T-cell (primary cell): ENCODE measurements at places on chromosomes 4 and X. TPM values are rescaled to one million over a fixed set of nuclear protein-coding genes. Genes with fewer than 3 reads are reported as not detected.

Gene NDNF
- 0.47 TPM for total RNA-seq

- DNase-seq, result no peak
These were observed 70.8 kb upstream of the EPGN start for GRCh38 chr4:74237425-74237966.

- DNase-seq, result no peak
These were observed 177.3 kb downstream of the PABPC4L start for GRCh38 chr4:134024251-134024650.

- DNase-seq, result no peak
These were observed 12.5 kb downstream of the SORCS2 start for GRCh38 chr4:7204656-7205387.

GRCh38 chrX:40307871-40308270, 210.1 kb upstream of the BCOR start:
- DNase-seq, result no peak

Gene ZNF711
- 5.3 TPM for total RNA-seq

- DNase-seq, result no peak
These were observed 109.0 kb upstream of the AADAT start for GRCh38 chr4:170198747-170199146.

Gene SLC10A4
- total RNA-seq, result not detected

DNA sequence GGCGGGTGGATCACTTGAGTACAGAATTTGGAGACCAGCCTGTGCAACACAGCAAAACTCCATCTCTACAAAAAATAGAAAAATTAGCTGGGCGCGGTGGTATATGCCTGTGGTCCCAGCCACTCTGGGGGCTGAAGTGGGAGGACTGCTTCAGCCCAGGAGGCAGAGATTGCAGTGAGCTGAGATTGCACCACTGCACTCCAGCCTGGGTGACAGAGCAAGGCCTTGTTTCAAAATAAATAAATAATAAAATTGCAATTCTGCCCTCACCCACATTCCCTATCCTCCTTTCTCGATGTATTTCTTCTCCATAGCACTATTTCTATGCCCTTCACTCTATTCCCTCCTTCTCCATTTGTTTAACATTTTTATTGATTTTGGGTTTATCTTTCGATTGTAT, 8.7 kb upstream of the SLAIN2 start:
- no peak for DNase-seq

Gene IGFBP7
- total RNA-seq, result 2.1 TPM

DNA sequence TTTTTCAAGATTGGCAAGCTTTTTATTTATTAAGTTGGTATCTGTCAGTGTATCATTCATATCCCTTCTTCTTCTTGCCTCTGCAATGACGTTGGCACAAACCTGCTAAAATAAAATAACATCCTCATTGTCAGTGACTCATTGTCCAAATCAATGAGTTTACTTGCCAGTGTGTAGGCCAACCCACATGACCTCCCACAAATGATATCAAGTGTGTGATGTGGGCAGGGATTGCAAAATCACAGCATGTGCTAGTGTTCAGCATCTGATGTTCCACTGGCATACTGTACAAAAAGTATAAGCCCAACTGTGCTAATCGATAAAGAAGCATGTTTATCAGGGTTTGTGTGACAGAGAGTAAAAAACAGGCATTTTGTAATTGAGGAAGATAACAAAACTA, 25.5 kb downstream of the GPAT3 start:
- no peak for DNase-seq

Gene SPANXC
- not detected for total RNA-seq

- no peak for DNase-seq
These were observed 40.2 kb downstream of the SH3KBP1 start for GRCh38 chrX:19846995-19847790.

Gene PTCHD1
- total RNA-seq, result 0.03 TPM

DNA sequence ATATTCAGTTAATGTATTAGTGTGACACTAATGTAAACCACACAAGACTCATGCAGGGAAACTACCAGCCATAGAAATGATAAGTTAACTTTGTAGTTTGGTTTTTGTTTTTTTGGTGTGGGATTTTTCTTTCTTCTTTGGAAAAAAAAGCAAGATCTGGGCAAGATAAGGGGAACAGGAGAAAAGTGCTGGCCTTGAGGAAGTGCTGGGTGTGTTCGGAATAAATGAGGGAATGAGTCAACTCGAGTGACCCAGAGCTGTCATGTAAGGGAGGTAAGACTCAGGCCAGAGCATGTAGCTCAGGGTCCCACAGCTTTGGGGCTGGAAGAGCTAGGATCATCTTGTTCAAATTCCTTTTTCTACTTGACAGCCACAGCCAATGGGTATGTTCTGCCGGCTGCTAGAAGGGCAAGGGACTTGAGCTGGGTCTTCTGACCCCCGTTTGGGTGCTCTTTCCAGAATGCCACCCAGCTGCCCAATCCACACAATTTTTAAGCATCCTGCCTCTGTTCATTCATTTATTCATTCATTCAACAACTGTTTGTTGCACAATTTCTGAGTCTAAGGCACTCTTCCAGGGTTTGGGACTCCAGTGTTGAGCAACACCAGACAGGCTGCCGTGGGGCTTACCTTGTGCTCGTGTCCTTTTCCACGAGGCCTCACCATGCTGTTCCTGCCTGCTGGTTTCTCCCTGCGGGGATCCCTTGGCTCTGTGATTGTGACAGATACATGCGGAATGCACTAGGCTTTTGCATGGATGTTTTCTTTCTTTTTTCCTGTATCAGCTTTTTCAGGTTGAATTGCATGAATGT, 54.5 kb downstream of the CLDN34 start:
- no peak for DNase-seq

Gene ADH4
- not detected for total RNA-seq

Gene SLC34A2
- not detected for total RNA-seq

GRCh38 chr4:9735515-9735914, 45.9 kb upstream of the DRD5 start:
- DNase-seq, result no peak

Gene DCAF4L1
- total RNA-seq, result 0.30 TPM

Gene ADGRL3
- not detected for total RNA-seq

Gene UGT2B10
- not detected for total RNA-seq

- no peak for DNase-seq
These were observed 35.5 kb downstream of the DLG3 start for GRCh38 chrX:70479922-70480659.

DNA sequence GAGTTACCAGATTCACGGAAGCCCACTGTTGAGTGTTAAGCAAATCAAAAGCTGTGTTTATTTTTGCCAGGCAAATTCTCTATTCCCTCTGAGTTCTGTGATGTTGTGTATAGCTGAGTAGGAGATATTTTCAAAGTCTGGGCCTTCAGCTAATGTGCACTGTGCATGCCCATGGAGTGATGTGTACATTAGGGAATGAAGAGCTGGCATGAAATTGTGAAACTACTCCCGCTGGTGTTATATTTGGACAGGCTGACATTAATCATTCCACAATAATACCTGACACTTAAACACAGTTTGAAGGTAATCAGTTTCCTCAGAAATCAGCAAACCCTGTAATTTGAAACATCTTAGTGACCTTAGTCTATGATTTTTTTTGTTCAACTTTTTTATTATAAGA, 88.1 kb upstream of the MBNL3 start:
- DNase-seq, result no peak

DNA sequence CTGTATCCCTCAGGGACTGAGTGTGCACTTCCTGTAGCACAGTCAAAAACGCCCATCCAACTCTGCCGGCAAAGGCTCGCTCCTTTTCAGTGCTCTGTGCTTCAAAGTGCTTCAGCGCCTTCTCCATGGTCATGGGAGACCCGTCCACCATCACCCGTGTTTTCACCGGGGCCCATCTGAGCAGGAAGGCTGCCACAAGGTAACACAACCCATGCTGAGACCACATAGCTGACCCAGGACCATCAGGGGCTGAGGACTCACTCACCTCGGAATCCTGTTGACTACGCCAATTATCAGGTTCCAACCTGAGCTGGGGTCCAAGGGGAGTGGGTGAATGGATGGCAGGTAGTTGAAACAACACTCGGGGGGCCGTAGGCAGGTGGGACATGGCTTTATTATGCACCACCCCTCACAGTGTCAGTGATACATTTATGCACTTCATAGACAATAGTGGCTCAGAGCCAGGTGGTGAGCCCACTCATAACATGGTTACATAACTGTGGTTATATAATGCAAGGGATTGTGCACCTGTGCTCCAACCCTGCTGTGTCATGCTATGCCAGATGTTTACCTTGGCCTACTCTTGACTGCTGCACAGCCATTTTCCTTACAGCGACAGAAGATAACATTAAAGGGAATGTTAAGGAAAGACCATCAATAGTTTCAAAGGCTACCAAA, 227.8 kb downstream of the ADGRL3 start:
- DNase-seq, result no peak

Gene STOX2
- not detected for total RNA-seq

DNA sequence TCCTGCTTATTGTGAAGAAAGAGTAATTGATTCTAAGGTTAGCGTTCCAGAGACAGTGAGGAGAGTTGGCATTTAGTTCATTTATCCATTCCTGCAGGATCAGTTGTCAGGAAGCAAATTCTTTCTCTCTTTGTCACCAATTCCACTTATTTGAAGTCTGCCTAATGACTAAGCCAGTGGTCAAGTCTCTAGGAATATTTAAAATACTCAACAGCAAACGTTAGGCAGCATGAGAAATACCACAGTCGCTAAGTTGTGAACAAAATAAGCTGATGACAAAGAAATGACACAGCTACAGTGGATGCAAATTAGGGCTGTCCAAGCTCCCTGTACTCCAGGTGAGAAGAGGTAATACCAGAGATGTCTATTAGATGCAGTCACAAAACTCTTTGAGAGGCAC, 6.6 kb upstream of the MAGEB17 start:
- DNase-seq, result no peak

Gene CHRDL1
- not detected for total RNA-seq

GRCh38 chr4:89307446-89308160, at the start of gene GPRIN3:
Gene GPRIN3, minus strand, starts transcription at chr4:89307800. Its CDS starts 57,690 bp downstream, at chr4:89250110.
- DNase-seq, result peak; percentile 59

- no peak for DNase-seq
These were observed 19.5 kb upstream of the SUPT20HL2 start for GRCh38 chrX:24333371-24333770.

DNA sequence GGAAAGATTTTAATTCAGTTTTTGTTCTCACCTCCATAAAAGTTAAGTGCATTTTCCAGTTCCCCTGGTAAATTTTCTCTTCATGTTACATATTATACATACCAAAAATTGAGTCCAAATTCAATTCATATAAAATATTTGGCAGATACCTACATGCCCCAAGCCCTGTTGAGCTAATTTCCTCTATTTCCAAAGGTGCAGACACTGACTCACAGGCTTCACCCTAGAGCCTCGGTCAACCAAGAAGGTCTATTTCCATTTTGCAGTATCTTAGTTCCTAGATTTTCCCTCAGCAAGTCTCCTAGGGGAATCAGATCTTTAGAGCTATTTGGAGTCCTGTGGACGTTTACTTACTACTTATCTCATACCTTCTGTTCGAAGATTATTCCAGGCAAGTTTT, 174.4 kb downstream of the TSPAN5 start:
- no peak for DNase-seq

Gene CXorf49
- total RNA-seq, result not detected

DNA sequence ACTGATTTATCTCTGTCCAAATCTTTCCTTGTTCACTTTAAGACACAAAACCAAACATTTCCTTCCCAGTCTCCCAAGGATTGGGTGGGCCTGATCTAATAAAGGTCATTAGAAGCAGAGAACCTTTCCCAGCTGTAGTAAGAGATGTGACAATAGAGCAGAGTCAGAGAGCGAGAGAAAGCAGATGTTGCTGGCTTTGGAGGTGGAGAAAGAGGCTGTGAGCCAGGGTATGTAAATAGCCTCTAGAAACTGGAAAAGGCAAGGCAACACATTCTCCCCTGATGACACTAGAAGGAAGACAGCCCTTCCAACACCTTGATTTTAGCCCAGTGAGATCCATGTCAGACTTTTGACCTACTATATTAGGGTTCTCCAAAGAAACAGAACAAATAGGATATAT, 337.5 kb upstream of the CASK start:
- no peak for DNase-seq

Gene DUSP9
- total RNA-seq, result not detected

- DNase-seq, result no peak
These were observed at the start of gene JCHAIN for GRCh38 chr4:70666369-70666768. Gene JCHAIN, minus strand, starts transcription at chr4:70666508. Its CDS starts 18 bp downstream, at chr4:70666490.

Gene SERPINA7
- total RNA-seq, result not detected

Gene IL2RG
- 380 TPM for total RNA-seq

- DNase-seq, result no peak
These were observed 196.4 kb downstream of the DMD start for GRCh38 chrX:33014949-33015348.

DNA sequence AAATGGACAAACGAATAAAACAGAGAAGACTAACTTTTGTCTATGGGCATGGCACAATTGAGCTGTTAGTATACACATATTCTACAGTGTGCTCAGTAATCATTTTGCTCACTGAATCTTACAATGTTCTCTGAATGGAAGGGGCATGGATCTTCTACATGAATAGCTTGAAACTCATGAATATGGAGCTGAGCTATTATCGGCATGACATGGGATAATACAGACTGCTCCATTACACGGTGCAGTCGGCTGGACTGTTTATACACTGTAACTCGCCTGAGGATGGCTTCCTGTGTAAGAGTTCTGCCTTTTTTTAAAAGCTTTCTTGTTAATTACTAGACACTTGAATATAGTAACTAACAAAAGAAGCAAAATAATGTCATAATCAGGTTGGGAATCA, 368.5 kb upstream of the MAD2L1 start:
- DNase-seq, result no peak

Gene DKK2
- total RNA-seq, result not detected

- no peak for DNase-seq
These were observed 996.9 kb upstream of the GRIA3 start for GRCh38 chrX:122187069-122187713.

GRCh38 chr4:180532691-180533090, 1710.5 kb upstream of the TENM3 start:
- DNase-seq, result no peak

Gene MAGEC3
- total RNA-seq, result not detected

- no peak for DNase-seq
These were observed 1180.8 kb upstream of the PABPC4L start for GRCh38 chr4:135382280-135382959.

- no peak for DNase-seq
These were observed 439.4 kb downstream of the SPRY1 start for GRCh38 chr4:123835831-123836590.

DNA sequence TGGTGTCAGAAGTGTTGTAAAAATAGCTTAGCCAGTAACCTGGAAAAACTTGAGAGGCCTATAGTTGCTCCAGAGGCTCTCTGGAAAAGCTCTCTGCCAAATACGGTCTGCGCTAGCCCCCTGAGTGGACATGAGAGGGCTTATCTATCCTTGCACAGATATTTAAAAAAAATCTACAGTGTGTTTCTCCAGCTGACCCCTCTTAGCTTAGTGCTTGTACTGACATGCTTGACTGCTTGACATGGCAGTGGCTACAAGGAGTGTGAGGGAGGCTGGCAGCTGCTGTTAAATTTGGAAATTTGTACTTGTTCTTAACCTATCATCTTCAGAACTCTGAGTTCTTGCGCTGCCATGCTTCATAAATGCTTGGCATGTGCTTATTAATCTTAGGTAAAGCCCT, 229.2 kb downstream of the RBMX2 start:
- DNase-seq, result no peak

Gene DEFB131A
- total RNA-seq, result not detected

GRCh38 chrX:2828344-2828958, at the start of gene GYG2:
Gene GYG2, plus strand, starts transcription at chrX:2828930. Its CDS starts 1,259 bp downstream, at chrX:2830189.
- no peak for DNase-seq

Gene GASK1B
- 0.41 TPM for total RNA-seq
